Colonic mucosa (tissue), 4 donors: ENCODE measurements at places on chromosomes 4 and X. TPM values are rescaled to one million over a fixed set of nuclear protein-coding genes. Genes with fewer than 3 reads are reported as not detected.

The SPANXN3 gene
- not detected for total RNA-seq

GRCh38 chrX:138765051-138765450 lies 53.5 kb upstream of the FGF13 start:
- DNase-seq = no peak

DNA sequence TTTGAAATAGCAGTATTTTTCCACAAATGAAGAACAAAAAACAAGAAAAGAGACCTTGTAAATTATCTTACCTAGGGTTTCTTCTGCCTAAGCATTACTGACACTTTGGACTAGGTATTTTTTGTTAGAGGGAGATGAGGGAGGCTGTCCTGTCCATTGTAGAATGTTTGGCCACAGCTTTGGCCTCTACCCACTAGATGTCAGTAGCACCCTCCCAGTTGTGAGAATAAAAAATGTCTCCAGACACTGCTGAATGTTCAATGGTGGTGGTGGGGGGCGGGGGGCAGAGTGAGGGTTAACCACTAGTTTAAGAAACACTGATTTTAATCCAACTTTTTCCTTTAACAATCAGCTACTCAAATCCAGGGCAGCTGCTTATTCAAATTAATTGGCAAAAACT lies 25.8 kb downstream of the OTUD4 start:
- no peak for DNase-seq

The RBMXL3 gene
- not detected for total RNA-seq

GRCh38 chr4:102328045-102328444 lies 17.2 kb downstream of the SLC39A8 start:
- DNase-seq = no peak

- no peak for DNase-seq
These were observed 436.0 kb downstream of the CENPC start for GRCh38 chr4:67109276-67109675.

- peak; percentile 74 for DNase-seq
These were observed 5.4 kb downstream of the SULT1B1 start for GRCh38 chr4:69754926-69755580.

GRCh38 chr4:62656006-62656405 lies 1455.9 kb downstream of the ADGRL3 start:
- no peak for DNase-seq

GRCh38 chr4:86939729-86940575 lies 5.1 kb downstream of the AFF1 start:
- DNase-seq = no peak

- DNase-seq = no peak
These were observed 498.4 kb downstream of the BCOR start for GRCh38 chrX:39599339-39599738.

GRCh38 chr4:166996216-166996615 lies 238.1 kb downstream of the SPOCK3 start:
- DNase-seq = no peak

The PCDH18 gene
- 6.3 TPM for total RNA-seq

DNA sequence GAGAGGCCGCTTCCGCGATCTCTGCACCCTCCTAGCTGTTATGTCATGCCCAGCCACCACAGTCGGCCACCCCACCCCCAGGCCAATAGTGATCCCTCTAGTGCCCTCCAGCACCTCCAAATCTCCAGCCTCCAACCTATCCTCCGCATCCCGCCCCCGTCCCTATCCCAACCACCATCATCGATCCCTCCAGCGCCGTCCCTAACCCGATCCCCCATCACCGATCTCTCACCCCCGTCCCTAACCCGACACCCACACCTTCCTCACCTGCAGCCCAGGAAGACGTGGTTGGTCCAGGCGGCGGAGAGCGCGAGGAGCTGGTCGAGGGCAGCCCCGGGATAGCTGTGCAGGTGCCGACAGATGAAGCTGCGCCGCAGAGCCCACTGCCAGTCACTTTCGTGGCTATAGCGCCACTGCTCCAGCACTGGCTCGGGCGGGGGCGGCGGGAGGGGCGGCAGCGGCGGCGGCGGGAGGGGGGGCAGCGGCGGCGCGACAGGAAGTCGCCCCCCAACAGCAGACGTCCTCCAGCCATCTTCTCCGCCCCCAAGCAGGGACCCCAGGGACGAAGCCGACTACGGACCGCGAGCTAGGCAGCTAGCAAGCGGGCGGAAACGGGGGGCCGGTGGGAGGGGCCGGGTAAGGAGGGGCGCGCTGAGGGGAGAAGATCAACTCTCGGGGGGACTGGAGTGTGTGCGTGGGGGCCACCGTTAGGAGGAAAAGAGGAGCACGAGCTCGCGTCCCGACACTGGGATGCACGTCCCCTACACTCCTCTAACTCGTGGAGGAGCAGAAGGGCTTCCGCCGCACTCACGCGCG lies 552 bp downstream of the NKRF start:
- peak; percentile 47 for DNase-seq

- DNase-seq = peak; percentile 25
These were observed 632 bp downstream of the CCSER1 start for GRCh38 chr4:90127706-90128345.

DNA sequence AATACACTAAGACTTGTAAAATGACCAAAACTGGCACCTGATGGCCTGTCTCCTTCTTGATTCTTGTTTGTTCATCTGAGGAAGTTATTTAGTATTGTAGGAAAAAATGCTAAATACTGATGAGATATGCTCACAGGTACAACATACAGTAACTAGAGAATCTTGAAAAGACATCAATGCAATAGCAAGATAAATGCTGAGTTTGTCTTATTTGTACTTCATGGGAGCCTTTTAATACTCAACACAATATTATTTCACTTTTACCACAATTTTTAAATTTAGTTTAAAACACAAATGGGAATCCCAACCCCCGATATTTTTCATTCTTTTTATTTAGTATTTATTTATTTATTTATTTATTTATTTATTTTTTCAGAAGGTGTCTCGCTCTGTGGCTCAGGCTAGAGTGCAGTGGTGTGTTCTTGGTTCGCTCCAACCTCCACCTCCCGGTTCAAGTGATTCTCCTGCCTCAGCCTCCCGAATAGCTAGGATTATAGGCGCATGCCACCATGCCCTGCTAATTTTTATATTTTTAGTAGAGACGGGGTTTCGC lies 12.1 kb downstream of the HHIP start:
- DNase-seq = no peak

DNA sequence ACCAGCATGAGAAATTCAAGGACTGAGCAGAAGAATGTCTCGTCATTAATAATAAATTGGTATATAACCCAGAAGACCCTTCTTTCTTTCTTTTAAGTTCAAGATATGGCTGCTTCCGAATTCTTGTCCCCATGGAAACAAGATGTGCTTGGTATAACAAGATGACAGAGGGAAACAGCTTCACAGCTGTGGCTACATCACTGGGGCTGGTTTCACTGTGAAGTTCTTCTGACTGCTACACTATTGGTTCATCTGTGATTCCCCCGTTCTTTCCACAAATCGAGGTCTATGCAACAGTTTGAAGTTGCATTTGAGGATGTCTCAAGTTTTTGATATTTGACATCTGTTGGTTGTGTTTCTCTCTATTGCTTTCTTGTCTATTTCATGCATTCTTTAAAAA lies 12.3 kb upstream of the DTHD1 start:
- no peak for DNase-seq

DNA sequence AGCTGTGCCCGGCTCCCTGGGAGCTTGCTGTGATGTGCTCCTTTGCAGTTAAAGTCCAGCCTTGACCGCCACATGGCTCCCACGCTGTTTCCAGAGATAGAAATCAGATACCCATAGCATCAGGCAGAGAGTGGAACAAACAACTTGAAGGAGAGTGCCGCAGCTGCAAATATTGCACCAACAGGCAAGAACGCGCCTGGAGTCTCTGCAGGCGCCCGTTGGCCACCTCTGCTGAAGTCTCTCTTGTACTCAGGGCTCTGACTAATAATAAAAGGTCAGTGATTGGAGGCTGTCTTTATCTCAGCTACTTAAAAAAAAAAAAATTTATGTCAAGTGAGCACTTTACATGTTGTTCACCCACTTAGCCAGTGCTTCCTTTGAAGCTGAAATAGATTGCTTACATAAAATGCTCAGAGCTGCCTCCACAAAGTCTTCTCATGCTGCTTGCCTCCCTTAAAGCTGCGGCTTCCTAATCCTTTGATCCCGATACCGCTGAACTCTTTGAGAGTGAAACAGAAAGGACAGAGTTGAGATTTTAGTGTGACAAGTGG lies 30.9 kb upstream of the TENM3 start:
- no peak for DNase-seq

DNA sequence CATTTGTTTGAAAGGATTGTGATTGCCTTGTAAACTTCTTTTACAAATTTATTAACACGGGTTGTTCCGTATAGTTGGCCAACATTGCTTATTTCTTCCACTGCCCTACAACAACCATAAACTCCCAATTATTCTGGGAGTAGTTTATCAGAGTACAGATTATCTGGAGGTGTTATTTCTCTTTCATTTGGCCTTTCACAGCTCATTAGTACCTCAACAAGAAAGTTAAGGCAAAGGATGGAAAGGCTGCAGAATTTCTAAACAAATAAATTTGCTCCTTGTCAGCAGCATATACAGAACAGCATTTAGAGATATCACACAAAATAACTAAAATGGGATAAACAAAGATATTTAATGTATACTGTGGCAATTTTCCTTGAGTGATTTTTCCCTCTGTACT lies 548.8 kb downstream of the DMD start:
- DNase-seq = no peak

- DNase-seq = no peak
These were observed 77.9 kb downstream of the JAKMIP1 start for GRCh38 chr4:6122496-6122895.

DNA sequence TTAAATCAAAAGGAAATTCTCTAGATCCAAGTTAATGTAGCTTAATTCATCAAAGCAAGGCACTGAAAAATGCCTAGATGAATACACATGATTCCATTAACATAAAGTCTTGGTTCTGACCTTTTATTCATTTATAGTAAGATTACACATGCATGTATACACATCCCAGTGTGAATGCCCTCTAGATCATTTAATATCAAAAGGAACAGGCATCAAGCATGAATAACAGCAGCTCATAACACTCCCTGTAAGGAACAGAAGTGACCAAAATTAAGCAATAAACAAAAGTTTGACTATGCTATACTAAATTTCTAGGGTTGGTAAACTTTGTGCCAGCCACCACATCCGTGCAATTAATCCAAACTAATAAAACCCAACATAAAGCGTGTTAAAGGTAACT lies 511.5 kb downstream of the SPIN4 start:
- DNase-seq = no peak

GRCh38 chr4:38489924-38490639 lies 173.9 kb upstream of the KLF3 start:
- DNase-seq = peak; percentile 54

- DNase-seq = no peak
These were observed 137.9 kb downstream of the INPP4B start for GRCh38 chr4:142708231-142708630.

- no peak for DNase-seq
These were observed 68.8 kb upstream of the PPP1R2C start for GRCh38 chrX:42846741-42847140.

DNA sequence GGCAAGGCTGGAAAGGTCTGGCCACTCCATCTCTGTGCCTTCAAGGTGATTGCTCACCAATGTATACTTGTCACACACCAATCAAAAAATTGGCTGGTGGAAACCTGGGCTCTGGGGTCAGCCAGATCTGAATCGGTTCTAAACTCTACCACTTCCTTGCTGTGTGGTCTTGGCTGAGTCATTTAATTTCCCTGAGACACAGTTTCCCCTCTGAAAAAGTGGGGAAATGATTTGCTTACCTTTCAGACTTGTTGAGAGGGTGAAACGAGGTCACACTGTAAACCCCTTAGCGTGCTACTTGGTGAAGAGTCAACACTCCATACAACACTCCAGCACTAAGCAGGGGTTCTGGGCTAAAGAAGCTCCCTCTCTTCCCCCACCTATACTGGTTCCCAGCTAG lies 252.3 kb upstream of the ZIC3 start:
- DNase-seq = no peak

The WDR1 gene
- 476 TPM for total RNA-seq

DNA sequence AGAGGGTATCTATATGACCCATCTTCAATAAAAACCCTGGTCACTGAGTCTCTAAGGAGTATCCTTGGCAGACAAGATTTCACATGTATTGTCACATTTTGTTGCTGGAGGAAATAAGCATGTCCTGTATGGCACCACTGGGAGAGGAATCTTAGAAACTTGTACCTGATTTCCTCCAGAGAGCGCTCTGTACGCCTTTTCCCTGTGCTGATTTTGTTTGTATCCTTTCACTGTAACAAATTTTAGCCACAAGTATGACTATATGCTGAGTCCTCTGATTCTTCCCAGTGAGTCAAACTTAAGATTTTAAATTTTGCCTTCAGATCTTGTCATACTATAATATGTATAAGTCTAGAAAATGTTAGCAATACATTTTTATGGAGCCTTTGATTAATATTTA lies 102.8 kb downstream of the ITIH6 start:
- no peak for DNase-seq

- no peak for DNase-seq
These were observed 211.2 kb downstream of the CPEB2 start for GRCh38 chr4:15213302-15213970.

The UGT2B15 gene
- 69.8 TPM for total RNA-seq

DNA sequence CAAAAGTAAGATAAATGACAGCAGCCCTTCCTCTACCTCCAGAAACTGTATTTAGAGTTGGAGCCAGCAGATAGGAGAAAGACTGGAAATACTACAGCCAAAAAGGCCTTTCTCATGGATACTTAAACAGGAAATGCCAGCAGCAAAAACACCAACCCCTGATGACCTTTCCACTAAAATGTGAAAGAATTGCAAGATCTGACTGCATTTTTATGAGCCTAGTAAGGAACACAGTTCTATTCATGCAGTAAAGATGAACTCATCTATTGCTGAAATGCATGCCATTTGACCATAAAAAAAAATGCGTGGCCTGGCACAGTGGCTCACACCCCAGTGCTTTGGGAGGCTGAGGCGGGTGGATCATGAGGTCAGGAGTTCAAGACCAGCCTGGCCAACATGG lies 19.9 kb downstream of the ABCG2 start:
- DNase-seq = no peak

DNA sequence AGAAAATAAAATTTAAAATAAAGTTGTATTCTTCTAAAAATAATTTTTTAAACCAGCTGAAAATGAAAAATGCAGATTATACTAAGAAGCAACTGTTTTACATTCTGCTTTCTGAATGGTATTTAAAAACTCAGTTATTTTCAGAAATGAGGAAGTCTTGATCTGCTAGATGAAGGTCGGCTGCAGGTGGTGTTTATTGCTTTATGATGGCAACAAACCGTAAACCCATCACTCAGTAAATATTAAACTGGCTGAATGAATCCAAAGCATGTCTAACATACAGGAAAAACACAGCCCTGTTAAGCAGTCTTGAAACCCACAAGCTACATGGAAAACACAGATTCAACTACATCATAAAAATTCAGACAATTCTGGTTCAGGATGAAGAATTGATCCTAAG lies 29.3 kb downstream of the DYNLT3 start:
- peak; percentile 36 for DNase-seq

The NAP1L3 gene
- 0.40 TPM for total RNA-seq

The VCX3A gene
- not detected for total RNA-seq

The NAP1L2 gene
- 2.1 TPM for total RNA-seq

DNA sequence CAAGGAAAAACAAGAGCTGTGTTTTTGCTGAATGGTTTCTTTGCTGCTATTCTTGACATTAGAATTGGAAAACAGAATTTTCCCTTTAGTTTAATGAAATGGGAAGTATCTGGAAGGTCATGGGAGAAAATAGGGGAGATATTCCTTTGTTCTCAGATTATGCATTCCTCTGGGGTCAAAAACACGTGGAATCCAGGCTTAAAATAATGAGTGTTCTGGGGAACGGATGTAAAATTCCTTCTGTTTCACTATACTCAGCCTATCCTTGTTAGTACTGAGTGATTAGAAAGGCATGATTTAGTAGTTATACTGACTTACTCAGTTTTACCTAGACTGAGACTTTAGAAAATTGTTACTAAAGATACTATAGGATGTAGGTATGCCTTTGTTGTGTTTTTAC lies 107.3 kb downstream of the ARHGAP10 start:
- DNase-seq = no peak
